Activated CD4-positive, alpha-beta memory T cell treated with anti-CD3 and anti-CD28 coated beads, Interleukin-2, amount 10 ng/mL, durations not matched to agents 7 days and 5 days (primary cell): ENCODE measurements at places on chromosomes 1 and 21. TPM values are rescaled to one million over a fixed set of nuclear protein-coding genes. Genes with fewer than 3 reads are reported as not detected.
A peak's percentile ranks its signal among the peaks of the same experiment; 100 is the strongest.

DNA sequence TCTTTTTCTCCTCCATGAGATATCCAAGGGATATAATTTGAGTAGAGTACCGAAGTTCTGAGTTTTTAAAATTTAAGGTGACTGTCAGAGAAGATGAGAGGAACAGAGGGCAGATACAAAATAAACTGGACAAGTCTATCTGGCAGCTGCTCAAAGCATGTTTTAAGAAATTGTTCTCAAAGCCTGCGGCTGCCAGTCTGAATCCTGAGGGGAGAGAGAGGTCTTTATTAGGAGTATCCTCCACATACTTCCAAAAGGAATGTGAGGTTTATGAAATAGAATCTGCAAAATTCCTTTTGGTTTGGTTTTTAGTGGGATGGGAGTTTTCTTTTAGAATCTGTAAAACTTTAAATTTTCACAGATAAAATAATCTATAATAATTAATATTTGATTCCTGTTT is 41.3 kb downstream of the TTC13 start:
- H3K4me3 ChIP-seq = no peak overlapping the region
- peaks cover 44% of the 10 kb centered on the region for H3K36me3 ChIP-seq
- DNase-seq = no peak
- no peak overlapping the region for H3K27ac ChIP-seq

- peak; percentile 27 for DNase-seq
- H3K27ac ChIP-seq = no peak within 1 kb of the TSS
- peaks cover 2% of the 10 kb centered on the region for H3K4me1 ChIP-seq
- H3K36me3 ChIP-seq = no peaks in the 10 kb centered on the region
Measured at GRCh38 chr1:204151552-204152309, at the start of gene ETNK2. ETNK2 (minus strand) TSS chr1:204152044; CDS start chr1:204151852, 192 bp downstream.

DNA sequence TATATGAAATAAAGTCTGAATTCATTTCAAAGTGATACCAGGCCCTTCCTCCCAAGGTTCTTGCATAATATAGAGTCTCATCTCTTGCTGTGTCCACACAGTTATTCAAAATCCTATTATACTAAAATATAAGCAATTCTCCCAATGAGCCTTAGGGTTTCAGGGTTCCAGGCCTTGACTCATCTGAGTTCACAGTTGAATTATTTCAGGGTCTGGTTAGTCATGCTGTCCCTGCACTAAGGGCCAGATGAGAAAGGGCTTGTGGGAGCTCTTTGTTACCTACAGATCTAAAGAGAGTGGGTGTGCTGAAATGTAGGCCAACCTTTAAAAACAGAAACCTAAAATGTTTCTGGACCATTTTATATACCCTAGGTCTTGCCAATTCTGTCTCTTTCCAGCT is 337.5 kb upstream of the LRRC7 start:
- no peaks in the 10 kb centered on the region for H3K27me3 ChIP-seq
- DNase-seq = no peak
- no peak overlapping the region for H3K27ac ChIP-seq
- no peak overlapping the region for H3K4me3 ChIP-seq
- no peaks in the 10 kb centered on the region for H3K4me1 ChIP-seq

Gene ASPM
- total RNA-seq = 73.0 TPM

- H3K4me1 ChIP-seq = peaks cover 48% of the 10 kb centered on the region
- no peak for DNase-seq
- peak overlapping the region; percentile 3 for H3K27ac ChIP-seq
- H3K36me3 ChIP-seq = peaks cover 37% of the 10 kb centered on the region
- peaks cover 3% of the 10 kb centered on the region for H3K27me3 ChIP-seq
Measured at GRCh38 chr1:33346927-33347649, 26.2 kb upstream of the A3GALT2 start.

DNA sequence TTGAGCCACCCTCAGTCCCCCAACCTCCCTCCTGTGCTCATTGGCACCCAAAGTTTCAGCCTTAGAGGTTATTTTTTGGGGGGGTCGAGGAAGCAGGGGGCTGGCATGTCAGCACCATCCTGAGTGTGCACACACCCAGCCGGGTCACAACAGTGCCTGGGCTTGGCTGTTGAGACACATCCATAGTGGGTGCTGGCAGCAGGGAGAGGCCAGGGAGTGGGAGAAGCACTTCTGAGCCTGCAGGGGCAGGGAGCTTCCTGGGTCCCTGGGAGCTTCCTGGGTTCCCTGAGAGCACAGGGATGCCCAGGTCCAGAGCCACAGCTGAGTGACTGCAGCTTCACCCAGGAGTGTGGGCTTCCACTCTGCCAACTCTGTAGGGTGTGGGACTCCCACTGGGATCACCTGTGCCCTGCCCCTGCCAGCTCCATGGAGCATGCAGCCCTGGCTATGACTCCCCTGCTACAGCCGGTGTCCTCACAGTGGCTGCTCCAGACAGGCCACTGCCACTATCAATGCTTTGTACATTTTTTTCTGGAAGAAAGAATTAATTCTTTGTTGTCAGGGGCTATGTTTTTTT is 240.4 kb downstream of the PTGER3 start:
- H3K27ac ChIP-seq = no peak overlapping the region
- H3K4me1 ChIP-seq = no peaks in the 10 kb centered on the region
- DNase-seq = no peak
- H3K36me3 ChIP-seq = no peaks in the 10 kb centered on the region
- H3K27me3 ChIP-seq = no peaks in the 10 kb centered on the region

Gene ADGRL4
- total RNA-seq = not detected

Gene TRMT1L
- total RNA-seq = 35.8 TPM

DNA sequence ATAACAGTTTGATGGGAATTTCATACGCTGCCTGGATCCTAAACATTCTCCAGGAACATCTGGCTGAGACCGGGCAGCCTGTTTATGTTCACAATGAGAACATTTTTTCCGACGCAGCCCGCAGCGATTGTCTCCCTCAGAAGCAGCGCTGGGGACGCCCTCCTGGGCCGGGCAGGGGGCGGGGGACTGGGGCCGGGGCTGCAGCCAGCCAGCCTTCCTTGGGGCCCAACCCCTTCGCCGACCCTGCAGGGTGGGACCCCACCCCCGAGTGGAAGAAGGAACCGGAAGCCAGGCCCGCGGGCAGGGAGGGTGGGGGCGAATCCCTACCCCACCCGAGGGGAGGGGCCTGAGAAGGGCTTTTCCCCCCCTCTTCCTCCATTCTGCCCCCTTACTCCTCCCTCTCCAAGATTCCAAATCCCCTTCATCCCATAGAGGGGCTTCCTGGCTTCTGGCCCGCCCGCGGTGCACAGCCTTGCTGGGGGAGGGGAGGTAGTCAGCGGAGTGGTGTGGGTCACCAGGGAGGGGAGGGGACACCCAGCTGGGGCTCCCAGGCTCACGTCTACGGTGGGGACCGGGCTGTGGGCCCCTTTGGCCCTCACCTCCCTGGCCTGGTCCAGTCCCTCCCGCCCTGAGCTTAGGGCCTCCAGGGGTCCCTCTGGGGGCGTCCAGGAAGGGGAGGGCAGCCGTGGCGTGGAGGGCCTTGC is 60.6 kb downstream of the WNT9A start:
- H3K4me3 ChIP-seq = no peak overlapping the region
- H3K27me3 ChIP-seq = no peaks in the 10 kb centered on the region
- DNase-seq = peak; percentile 35
- H3K4me1 ChIP-seq = peaks cover 24% of the 10 kb centered on the region
- H3K36me3 ChIP-seq = no peaks in the 10 kb centered on the region

GRCh38 chr1:202976633-202977032 is 9.6 kb upstream of the CYB5R1 start:
- H3K27me3 ChIP-seq = peaks cover 47% of the 10 kb centered on the region
- no peak overlapping the region for H3K4me3 ChIP-seq
- no peaks in the 10 kb centered on the region for H3K4me1 ChIP-seq
- no peak overlapping the region for H3K27ac ChIP-seq
- H3K36me3 ChIP-seq = no peaks in the 10 kb centered on the region

DNA sequence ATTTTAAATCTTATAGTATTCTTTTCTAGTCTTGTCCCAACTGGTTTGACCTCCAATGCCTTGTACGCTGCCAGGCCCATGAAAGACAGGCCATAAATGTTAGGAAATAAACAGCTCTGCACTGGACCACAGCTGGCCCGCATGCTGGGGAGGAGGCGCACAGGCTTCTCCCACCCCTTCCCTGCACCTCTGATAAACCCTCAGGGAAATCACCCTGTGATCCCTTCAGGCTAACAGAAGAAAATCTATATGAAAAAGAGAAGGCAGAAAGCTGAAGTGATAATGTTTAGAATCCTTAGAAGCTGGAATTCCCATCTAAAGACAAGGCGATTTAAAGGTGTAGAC is 41.5 kb downstream of the COLGALT2 start:
- no peaks in the 10 kb centered on the region for H3K36me3 ChIP-seq
- H3K27me3 ChIP-seq = no peaks in the 10 kb centered on the region
- peaks cover 9% of the 10 kb centered on the region for H3K4me1 ChIP-seq
- DNase-seq = no peak
- H3K27ac ChIP-seq = no peak overlapping the region

Gene AMY1A
- not detected for total RNA-seq

DNA sequence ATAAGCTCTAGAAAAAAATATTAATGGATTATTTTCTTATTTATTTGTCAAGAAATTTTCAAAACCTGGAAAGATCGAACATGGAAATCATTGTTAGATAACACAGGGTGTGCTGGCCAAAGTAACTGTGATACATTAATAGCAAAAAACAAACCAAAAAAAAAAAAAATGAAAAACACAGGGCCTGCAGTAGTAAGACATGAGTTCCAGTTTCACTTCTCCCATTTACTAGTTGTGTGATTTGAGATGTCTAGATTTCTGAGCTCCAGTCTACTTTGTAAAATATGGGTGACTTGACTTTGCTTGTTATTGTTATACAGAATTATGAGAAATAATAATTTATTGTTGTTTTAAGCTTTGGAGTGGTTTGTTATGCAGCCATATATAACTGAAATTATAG is 13.6 kb downstream of the FAM177B start:
- H3K36me3 ChIP-seq = no peaks in the 10 kb centered on the region
- no peak overlapping the region for H3K27ac ChIP-seq
- no peak overlapping the region for H3K4me3 ChIP-seq

DNA sequence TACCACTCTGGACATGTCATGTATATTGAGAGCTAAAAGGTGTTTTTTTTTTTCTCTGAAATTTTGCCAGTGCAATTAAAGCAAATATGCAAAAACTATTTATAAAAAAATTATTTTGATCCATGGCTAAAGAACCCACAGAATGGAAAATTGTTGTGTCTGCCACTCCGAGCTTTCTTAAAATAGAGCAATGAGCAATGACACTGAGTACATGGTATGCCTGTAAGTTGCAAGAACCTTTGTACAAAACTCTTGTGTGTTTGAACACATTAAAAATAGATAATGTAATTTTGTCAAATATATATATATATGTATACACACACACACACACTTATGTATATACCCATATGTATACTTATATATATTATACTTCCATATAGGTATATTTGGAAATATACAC is 1530.9 kb upstream of the B3GALT2 start:
- no peak overlapping the region for H3K27ac ChIP-seq
- no peaks in the 10 kb centered on the region for H3K4me1 ChIP-seq
- no peak overlapping the region for H3K4me3 ChIP-seq
- no peak for DNase-seq
- H3K27me3 ChIP-seq = no peaks in the 10 kb centered on the region

- no peaks in the 10 kb centered on the region for H3K27me3 ChIP-seq
- no peak for DNase-seq
- no peak overlapping the region for H3K4me3 ChIP-seq
- no peaks in the 10 kb centered on the region for H3K36me3 ChIP-seq
- H3K4me1 ChIP-seq = no peaks in the 10 kb centered on the region
Measured at GRCh38 chr1:239939602-239940001, 152.1 kb upstream of the FMN2 start.

Gene PRDX1
- 309 TPM for total RNA-seq

DNA sequence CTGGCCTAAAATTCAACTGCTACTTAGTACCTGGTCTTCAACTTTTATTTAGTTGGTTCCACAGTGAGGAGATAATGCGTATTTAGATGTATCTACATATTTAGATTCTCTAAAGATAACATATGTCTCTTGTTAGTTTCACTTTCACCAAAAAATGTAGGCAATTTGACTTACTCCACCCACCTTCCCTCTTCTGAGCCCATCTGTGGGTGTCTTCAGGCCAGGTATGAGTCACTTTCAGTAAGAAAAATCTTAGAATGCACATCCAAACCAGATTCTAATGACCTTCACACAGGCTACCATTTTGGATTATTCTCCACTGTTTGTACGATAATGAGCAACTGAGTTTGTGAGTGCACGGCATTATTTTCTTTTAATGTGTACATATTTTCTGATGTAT is 501.7 kb downstream of the NEGR1 start:
- DNase-seq = no peak
- no peaks in the 10 kb centered on the region for H3K27me3 ChIP-seq
- no peak overlapping the region for H3K27ac ChIP-seq

Gene C8A
- not detected for total RNA-seq

GRCh38 chr1:218946147-218946546 is 227.5 kb upstream of the LYPLAL1 start:
- H3K4me1 ChIP-seq = no peaks in the 10 kb centered on the region
- H3K4me3 ChIP-seq = no peak overlapping the region

- no peaks in the 10 kb centered on the region for H3K36me3 ChIP-seq
- peaks cover 77% of the 10 kb centered on the region for H3K4me1 ChIP-seq
- DNase-seq = no peak
- H3K27me3 ChIP-seq = no peaks in the 10 kb centered on the region
- no peak overlapping the region for H3K4me3 ChIP-seq
Measured at GRCh38 chr1:234958706-234959657, 169.7 kb downstream of the TOMM20 start.

DNA sequence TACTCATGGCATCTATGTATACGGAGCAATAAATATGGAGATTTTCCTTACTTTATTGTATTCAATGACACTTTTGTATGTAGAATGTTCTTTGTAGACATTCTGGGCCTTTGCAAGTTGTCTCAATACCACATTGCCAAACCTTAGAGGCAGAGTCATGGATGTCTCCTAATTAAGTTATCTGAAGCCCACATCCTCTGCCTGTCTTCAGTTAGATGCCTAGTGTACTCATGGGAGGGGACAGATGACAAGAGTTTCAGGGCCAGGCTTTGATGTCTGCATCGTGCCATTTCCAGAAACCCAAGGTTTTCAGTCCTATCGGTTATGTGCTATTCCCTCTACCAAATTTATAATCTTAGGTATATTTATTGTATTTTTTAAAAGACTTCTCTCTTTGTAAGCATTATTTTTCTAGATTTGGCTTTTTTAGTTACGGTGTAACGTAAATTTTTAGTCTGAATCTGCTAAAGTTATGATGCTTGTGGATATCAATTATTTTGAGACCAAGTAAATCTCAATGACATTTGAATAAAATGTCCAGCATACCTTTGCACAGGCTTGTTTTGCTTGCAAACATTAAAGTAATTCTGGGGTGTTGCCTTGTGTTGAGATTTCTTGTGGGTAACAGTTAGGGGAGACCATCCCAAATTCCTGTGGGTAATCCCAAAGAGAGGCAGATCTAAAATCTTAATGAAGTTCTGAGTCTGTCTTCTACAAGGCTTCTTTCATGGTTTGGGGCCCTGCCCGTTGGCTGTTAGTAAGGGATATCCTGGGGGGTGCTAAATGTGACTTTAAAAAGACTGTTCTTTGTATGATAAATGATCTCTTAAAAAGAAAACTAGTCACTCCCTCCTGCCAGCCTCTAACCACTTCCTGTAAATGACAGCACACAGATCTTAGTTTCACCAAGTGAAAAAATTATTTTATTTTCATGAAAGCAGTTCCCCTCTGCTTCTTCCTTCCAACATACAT is 8.0 kb upstream of the MACF1 start:
- H3K27ac ChIP-seq = peak overlapping the region; percentile 99
- H3K36me3 ChIP-seq = peaks cover 3% of the 10 kb centered on the region
- DNase-seq = peak; percentile 73
- H3K4me1 ChIP-seq = peaks cover 76% of the 10 kb centered on the region
- H3K27me3 ChIP-seq = no peaks in the 10 kb centered on the region
- peak overlapping the region; percentile 67 for H3K4me3 ChIP-seq
